Myocyte (in vitro differentiated cells): ENCODE measurements at places on chromosomes 2 and 18. TPM values are rescaled to one million over a fixed set of nuclear protein-coding genes. Genes with fewer than 3 reads are reported as not detected.
A peak's percentile ranks its signal among the peaks of the same experiment; 100 is the strongest.

DNA sequence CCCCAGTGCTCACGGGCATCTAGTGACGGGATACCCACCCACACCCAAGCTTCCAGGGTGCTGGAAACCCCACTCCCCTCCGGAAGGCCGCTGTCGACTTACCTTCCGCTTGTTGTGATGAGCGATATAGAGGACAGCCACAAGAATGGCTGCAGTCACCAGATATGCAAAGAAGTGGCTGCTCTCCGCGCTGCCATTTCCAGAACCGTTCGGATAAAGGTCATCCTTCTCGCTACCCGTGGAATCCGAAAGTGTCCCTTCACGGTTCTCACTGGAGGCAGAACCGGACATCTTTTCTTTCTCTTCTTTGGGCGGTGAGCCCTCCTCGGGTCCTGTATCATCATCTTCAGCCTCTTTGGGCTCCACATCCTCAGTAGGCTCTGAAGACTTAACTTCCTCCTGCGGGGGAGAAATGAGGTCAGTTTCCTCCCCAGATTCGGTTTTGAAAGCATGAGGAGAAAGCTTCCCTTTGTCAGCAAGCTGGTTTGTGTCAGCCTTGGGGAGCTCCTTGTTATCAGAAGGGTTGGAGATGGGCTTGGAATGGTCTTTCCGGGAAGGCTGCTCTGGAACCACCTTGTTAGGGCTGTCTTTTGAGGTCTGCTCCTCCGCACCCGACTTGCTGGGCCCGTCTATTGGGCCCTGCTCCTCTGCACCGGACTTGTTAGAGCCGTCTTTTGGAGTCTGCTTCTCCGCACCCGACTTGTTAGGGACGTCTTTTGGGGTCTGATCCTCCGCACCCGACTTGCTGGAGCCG lies 1.2 kb downstream of the TGOLN2 start:
- DNase-seq: no peak

- no peak for DNase-seq
Observed at GRCh38 chr2:172088245-172089004, 3.1 kb downstream of the DLX1 start.

DNA sequence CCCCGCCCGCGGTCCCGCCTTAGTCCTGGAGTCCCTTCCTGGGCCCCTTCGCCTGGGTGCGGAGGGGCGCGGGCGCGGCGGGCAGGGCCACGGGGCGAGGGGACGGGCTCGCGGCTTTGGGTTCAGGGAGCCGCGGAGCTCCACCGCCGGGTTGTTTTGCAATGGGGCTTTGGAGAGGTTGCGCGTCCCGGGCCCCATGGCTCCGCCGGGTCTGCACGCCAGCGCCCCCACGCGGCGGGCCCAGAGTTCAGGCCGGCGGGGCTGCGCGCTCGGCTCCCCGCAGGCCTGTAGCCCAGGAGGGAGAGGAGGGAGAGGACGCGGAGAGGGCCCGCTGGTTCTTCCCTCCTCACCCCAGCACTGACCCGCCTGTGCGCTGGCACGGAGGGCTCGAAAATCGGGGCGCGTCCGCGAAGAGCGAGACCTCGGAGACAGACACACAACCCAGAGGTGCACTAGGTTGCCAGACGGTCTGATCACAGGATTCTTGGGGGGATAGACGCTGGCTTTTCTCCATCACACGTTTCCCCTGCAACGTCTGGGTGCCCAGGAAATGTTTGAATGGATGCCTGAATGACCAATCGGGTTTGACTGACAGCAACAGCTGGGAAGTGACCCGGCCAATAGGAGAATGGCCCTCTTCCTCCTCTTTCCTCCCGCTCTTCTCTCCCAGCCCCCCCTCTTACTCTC lies 4.9 kb upstream of the SIX2 start:
- peak; percentile 98 for DNase-seq

DNA sequence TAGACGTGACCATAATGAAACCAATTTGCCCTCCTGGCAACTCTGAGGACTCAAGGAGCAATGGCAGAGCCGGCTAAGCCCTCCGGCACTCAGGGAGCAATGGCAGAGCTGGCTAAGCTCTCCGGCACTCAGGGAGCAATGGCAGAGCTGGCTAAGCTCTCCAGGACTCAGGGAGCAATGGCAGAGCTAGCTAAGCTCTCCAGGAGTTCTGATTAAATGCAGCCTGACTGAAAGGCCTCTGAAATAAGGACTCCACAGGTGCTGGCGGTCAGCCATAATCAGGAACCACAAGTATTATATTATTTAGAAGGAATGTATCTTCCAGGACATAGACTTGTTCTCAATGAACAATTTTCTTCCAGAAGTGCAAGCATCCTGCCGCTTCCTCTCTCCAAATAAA lies 65.2 kb downstream of the C2orf76 start:
- DNase-seq: peak; percentile 35

- no peak for DNase-seq
Observed at GRCh38 chr2:121031568-121032340, 253.2 kb downstream of the TFCP2L1 start.

GRCh38 chr2:166568409-166568808 lies 74.4 kb upstream of the SCN7A start:
- no peak for DNase-seq

- no peak for DNase-seq
Observed at GRCh38 chr18:5305835-5306234, 10.3 kb upstream of the ZBTB14 start.

HOXD9 gene
- total RNA-seq: 0.16 and 0.29 TPM in 2 replicates

ZEB2 gene
- 164 and 199 TPM in 2 replicates for total RNA-seq

DNA sequence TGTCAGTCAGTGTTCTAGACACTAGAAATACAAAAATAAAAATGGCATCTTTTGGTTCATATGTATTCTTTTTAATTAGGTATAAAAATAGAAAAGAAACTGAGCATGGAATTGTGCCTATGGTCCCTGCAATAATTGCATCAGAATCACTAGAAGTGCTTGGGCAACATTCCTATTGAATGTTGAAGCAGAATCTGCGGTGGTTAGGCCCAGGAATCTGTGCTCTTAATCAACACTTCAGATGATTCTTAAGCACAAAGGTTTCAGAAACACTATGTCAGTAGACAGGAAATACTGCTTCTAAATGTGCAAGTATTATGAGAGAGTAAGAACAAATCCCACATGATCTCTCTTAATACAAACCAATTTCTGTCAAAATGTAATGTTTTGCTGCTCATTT lies 20.3 kb upstream of the RBBP8 start:
- no peak for DNase-seq

DNA sequence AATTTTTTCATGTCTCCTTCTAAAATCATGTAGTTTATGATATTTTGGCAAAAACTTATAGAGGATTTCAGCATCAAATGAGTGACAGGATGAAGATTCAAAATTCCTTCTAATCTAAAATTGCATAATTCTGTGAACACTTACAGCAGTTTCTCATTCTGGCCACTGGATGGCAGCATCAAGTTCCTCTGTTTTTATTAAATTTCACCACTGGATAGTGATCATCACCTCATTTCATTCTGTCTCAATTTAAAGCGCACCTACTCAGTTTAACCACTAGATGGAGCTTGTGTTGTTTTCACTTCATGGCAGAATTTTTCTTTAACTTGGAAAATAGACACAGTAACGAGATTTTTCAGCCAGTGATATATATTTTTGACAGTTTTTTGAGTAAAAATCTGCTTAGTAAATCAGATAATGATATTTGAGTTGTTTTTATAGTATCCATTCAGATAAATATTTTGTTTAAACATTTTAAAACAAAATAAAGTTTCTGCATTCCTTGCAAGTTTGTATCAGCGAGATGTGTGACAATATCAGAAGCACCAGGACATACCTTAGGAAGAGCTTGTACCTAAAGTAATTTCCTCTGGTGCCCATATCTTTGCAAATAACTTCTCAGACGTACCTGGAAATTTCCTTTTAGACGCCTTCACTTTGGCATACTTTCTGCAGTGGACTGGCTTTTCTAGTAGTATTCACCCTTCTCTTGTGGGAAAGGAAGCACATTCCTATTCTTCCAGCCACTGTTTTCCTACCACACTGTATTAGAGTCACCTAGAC lies 94.7 kb upstream of the ARHGAP15 start:
- DNase-seq: peak; percentile 86

PROKR1 gene
- total RNA-seq: not detected in 2 replicates

ERBB4 gene
- total RNA-seq: 0.16 TPM in 1 of 2 replicates, not detected in the other

CIAO1 gene
- 101 and 125 TPM in 2 replicates for total RNA-seq

- DNase-seq: no peak
Observed at GRCh38 chr2:144501118-144501517, 18.8 kb downstream of the ZEB2 start.

DNA sequence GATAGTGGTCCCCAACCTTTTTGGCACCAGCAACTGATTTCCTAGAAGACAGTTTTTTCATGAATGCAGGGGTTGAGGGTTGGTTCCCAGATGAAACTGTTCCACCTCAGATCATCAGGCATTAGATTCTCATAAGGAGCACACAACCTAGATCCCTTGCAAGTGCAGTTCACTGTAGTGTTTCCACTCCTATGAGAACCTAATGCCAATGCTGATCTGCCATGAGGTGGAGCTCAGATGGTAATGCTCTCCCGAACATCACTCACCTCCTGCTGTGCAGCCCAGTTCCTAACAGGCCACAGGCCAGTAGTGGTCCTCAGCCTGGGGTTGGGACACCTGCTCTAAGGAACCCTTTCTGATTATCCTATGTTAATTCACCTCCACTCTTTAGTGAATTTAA lies 133.5 kb downstream of the SOX11 start:
- no peak for DNase-seq

DNA sequence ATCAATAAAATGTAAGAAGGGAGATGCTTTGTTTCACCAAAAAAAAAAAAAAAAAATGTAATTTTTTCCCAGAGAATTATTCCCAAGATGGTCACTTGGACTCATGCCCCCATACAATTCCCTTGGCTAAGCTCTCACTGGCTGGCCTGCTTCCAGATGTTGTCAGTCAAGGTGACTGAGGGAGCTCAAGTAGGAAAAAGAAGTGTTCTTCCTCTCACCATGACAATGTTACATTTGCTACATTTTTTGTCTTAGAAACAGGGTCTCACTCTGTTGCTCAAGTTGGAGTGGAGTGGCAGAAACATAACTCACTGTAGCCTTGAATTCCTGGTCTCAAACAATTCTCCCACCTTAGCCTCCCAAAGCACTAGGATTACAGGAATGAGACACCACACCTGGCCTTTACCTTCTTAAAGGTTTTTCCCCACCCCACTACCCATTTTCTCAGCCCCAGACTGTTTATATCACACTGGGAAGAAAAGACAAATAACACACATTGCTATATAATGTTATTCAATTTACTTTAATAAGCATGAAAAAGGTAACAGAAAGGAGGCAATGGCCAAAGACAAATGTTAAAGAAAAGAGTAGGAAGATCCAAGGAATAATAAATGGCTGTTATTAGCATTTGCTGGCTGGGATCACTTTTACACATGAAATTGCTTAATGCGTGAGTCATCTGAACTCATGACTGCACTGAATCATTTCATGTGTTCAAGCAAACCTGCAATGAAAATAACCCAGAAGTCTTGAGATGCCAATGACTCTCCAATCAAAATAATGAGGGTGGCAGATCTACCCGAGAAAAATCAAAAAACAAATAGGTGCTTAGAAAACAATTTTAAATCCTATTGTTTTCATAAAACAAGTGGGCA lies 45.2 kb downstream of the ACVR1 start:
- DNase-seq: peak; percentile 86

DNA sequence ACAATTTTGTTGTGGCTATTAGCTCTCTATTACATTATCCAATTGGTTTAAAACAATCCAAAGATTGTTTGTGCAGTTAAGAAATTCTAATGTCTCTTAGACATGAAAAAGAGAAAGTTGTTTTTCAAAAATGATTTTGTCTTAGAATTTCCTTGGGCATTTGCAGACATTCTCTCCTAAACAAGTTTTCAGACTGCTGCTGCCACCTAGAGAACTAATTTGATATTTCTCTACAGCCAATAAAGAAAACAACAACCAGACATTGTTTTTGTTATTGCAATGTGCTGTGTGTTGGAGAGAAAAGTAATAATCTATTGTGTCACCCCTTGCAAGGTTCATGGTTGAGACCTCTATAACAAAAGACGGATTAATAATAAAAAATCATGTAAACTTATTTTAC lies 119.0 kb upstream of the SYT4 start:
- DNase-seq: peak; percentile 25

GRCh38 chr2:59585655-59586054 lies 967.8 kb downstream of the BCL11A start:
- no peak for DNase-seq

GRCh38 chr2:120468136-120468535 lies 122.2 kb downstream of the INHBB start:
- DNase-seq: no peak

DNA sequence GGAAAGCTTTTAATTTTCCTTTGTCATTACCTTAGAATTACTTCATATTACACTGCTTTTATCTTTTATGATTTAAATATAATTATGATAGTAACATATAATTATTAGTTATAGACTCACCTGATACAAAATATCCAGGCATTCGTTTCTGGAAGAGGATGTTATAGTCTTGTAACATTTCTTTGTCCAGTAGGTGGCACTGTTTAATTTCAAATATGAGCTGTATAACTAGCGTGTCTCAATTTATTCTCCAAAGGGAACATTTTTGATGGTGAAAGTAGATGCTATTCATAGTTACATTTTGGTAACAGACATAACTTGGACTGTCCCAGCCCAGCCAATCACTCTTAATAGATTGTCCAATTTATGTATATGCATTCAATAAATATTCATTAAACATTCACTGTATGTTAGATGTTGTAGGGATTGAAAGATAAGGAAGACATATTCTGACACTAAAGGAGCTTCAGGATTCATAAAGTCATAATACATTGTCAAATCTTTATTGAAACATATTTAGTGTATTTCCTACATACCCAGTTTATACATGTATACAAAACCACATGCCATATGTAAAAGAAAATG lies 19.2 kb downstream of the DAW1 start:
- peak; percentile 72 for DNase-seq

GRCh38 chr18:58992301-58993231 lies 127.9 kb downstream of the ZNF532 start:
- no peak for DNase-seq

DNA sequence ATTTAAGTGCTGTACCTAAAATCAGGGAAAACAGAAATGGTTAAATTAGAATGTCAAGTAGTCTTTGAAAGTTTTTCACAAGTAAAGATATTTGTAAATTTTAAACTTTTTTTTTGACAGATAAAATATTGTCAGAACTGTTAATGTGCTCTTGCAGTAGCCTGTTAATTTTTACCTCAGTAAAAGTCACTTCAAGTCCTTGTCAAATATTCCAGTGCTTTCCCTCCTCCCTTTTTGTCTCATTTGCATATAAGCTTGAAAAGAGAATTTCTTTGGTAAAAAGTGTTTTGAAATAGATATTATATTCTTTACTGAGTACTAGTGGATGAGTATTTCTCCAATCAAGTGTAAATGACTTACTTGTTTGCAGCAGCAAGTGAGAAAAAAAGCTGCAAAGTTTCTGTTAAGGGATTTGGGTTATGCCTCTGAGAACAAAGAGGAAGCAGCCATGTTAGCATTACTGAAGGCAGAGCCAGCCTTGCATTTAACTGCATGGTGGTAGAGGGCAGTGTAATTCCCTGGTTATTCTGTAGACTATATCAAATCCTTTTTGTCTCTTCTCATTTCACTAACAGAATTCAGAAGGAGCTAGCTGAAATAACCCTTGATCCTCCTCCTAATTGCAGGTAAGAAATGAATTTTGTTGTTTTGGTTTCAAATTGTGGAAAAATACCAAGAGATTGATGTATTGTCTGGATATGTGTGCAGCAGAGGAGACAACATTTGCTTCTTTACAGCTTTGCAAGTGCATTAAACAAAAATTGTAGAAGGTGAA lies 3.2 kb downstream of the UBE2E3 start:
- peak; percentile 75 for DNase-seq

CIDEA gene
- total RNA-seq: not detected in 2 replicates

GRCh38 chr2:216222650-216223352 lies 113.7 kb downstream of the XRCC5 start:
- no peak for DNase-seq

SCG2 gene
- 81.7 and 112 TPM in 2 replicates for total RNA-seq
